ENCODE measurements at places on chromosomes 6 and 20.

- DNase-seq, result no peak
These were observed 44.1 kb downstream of the TMEM14B start for GRCh38 chr6:10791673-10792072.

- no peak for DNase-seq
These were observed 915.0 kb downstream of the KIF16B start for GRCh38 chr20:15658295-15658694.

GRCh38 chr20:49009899-49010631 lies 36.0 kb upstream of the CSE1L start:
- DNase-seq, result no peak

DNA sequence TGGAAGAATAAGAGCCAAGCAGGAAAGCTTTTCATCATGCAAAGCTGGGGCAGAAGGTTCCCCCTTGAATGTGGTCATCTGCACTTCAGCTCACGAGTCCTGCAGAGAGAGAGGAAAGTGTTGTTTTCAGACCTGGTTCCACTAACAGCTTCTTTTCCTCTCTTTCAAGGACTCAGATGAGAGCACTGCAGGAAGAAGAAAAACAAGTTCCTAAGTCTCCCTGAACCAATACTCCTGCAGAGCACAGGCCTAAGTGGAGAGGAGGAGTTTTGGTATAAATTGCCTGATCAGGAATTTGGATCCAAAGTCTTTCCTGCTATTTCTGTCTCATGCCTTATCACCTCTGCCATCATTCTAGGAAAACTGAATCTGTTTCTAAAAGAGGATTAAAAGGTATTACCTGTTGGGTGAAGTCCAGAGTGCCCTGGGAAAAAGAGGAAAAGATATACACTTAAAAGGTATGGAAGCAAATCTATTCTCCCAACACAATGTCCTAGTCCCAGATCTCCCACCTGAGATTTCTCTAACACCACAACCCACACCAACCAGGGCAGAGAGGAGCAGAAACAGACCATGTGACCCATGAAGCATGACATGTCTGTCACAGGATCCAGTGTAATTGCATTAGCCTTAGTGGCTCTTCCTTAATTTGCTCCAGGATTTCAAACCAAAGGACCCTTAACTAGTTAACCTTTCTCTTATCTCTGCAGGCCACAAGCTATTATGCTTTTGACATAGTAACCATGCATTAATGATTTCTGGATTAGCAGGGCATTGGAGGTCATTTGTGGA lies 12.2 kb downstream of the HLA-DRB5 start:
- DNase-seq, result no peak

GRCh38 chr6:154276810-154277628 lies 79.6 kb downstream of the IPCEF1 start:
- no peak for DNase-seq

- no peak for DNase-seq
These were observed 163.9 kb upstream of the SCGN start for GRCh38 chr6:25488156-25488555.

Measured in stimulated activated naive CD4-positive, alpha-beta T cell treated with Interleukin-2 at 50 U/mL for 16 hours (primary cell).